Panc1 (cell line): ENCODE measurements at places on chromosomes 11 and 22.

DNA sequence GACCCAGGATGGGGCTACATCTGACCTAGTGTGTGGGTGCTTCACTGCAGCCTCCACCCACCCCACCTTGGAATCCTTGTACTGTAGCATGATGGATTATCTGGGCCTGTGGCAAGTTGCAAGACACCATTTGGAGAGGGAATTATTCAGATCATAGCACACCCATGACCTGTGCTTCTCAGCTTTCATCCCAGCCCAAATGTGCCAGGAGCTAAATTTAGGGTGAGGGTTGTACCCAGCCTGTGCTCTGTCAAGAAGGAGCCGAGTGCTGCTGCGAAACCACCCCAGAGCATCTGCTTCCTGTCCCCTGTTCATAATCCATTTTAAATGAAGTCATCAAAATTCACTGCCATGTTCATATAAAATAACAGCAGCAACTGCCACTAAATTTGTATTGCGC is 394.5 kb downstream of the SHANK2 start:
- no peak for DNase-seq

- DNase-seq = no peak
Measured at GRCh38 chr11:68867066-68867465, 25.4 kb upstream of the CPT1A start.

- no peak for DNase-seq
Measured at GRCh38 chr11:10567446-10567845, 1.0 kb downstream of the LYVE1 start.

DNA sequence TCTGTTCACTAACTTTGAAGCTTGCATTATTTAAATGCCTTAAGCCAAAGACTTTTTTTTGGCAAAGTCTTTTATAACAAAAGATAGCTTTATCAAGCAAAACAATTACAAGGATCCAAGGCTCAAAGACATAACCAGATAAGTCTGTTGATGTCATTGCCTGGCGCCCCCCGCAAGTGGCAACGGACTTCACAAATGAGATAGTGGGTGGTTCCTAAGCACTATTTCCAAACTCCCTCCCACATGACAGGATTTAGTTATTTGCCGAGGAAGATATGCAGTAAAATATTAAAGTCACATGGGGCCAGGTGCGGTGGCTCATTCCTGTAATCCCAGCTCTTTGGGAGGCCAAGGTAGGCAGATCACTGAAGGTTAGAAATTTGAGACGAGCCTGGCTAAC is 194.2 kb upstream of the DDI1 start:
- DNase-seq = no peak

DNA sequence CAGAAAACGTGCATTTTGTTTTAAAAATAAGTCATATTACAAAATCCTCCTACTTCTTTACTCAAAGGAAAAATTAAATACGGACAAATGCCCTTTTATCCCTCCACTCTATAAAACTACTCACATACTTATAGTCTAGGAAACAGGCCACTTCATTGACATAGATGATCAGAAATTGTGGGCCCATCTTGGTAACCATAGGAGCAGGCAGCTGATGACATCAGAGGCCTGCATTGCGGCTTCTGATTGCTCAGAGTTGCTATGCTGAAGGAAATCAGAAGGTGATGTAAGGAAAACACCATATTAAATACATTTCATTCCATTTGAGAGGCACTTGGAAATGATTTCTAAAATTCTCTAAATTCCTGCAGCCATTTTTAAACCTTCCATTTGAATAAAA is 27.0 kb downstream of the FAM76B start:
- DNase-seq = no peak

- no peak for DNase-seq
Measured at GRCh38 chr22:17229991-17230630, 10.9 kb upstream of the ADA2 start.

DNA sequence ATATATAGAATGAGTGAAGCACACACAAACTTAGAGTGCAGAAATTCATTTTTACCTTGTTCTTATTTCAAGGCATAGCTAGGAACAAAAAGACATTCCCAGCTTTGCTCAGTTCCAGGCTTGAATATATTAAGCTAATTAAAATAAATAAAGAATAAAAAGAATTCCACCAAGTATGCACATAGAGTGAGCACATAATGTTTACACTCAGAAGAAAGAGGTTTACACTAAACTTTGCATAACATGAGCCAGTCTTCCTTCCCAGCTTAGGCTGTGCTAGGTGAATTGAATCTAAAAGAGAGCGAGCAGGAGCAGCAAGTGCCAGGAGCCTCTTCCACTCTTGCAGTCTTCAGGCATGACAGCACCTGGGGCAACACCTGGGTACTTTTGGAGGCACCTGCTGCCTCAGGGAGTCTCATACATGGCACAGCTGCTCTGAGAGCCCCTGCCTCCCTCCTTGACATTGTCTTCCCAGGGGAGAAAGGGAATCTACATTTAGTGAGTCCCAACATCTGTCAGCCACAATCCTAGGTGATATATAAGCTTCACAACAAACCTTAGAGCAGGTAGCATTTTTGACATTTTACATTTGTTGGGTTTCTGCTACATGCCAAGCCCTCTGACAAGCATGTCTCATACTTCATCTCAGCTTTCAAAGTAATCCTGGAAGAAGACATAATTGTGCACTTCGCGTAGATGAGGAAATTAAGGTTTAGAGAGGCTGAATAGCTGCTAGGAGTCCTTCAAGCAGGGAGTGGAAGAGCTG is 732.7 kb upstream of the TENM4 start:
- DNase-seq = no peak

DNA sequence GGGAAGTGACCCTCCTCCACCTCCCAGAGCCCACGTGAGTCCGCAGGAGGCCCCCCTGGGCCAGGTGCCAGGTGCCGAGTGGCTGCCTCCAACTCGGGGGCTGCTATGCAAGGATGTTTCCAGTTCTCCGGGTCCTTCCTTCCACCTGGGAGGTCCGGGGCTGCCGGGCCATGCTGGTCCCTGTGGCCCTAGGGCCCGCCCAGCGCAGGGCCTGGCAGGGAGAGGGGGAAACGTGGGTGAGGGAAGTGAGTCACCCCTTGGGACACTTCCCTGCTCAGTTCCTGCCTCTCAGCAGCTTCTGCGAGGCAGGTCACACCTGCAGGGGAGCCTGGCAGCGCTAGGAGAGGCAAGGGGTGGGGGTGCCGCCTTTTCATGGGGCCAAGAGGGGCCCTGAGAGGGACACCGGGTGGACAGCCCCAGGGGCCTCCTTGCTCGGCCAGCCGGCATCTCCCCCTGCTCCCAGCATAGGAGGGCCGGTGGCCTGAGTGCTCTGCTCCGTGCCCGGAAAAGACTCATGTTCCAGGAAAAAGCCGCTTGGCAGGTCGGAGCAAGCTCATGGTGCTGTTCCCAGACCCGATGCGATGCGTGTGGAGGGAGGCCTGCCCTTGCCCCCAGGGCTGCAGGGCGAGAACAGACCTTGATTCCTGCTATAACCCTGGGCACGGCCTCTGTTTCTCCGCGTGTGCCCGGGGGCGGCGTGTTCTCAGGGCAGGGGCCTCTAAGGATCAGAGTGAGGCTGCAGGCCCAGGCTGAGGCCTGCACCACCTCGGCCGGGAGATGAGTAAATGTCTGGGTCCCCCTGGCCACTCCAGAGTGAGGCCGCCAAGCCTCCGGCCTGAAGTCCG is 30.3 kb upstream of the WNT7B start:
- DNase-seq = no peak

GRCh38 chr11:76628408-76628947 is 42.1 kb downstream of the LRRC32 start:
- DNase-seq = no peak

DNA sequence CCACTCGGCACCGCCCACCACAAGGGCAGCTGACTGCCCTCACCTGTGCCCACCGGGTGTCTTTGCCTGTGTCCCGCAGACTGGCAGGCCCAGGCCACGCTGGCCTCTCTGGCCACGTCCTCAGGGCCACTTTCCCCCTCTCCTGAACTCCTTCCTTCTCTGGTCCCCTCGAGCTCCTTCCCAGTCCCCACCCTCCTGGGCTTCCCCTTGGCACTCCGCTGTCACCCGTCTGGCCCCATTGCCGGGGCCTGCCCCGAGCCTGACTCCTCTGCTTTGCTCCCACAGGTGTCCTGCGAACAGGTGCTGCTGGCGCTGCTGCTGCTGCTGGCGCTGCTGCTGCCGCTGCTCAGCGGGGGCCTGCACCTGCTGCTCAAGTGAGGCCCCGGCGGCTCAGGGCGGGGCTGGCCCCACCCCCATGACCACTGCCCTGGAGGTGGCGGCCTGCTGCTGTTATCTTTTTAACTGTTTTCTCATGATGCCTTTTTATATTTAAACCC is 14.2 kb downstream of the MCAT start:
- no peak for DNase-seq

GRCh38 chr11:87878373-87878825 is 296.8 kb downstream of the RAB38 start:
- DNase-seq = peak; percentile 8

GRCh38 chr11:122584670-122585069 is 70.9 kb upstream of the UBASH3B start:
- DNase-seq = no peak

- DNase-seq = no peak
Measured at GRCh38 chr11:47477323-47477722, 28.4 kb upstream of the RAPSN start.

DNA sequence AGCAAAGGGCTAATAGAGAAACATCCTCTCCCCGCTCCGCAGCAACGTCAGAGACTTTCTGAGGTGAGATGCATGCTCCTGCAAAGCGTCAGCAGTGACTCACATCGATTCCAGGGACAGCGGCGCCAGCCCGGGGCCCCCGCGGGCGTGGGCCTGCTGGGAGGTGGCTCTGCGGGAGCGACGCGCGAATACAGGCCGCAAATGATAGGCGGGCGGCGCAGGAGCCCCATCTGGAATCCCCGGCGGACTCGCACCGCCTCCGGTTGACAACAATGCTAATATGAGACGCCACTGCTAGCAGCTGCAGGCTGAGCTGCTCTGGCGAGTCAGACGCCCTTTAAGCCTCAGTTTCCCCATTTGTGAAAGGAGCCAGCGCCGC is 557 bp downstream of the RANGAP1 start:
- DNase-seq = no peak

DNA sequence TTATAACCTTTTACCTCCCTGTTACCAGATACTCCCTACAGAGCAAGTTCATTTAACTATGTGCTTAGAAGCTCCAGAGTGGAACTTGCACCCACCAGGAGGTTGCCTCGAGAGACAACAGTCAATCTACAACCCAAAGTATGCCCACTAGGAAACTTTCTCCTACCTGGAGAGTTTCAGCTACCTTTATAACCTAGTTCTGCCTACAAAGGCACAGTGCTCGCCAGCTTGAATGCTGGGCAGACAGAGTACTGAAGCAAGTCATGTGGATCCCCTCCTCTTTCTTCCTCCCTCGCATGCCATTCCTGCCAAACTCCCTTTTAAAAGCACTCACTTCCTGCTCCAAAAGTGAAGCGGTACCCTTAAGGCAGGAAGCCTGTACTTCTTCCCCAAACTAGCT is 258.9 kb downstream of the SWAP70 start:
- no peak for DNase-seq

DNA sequence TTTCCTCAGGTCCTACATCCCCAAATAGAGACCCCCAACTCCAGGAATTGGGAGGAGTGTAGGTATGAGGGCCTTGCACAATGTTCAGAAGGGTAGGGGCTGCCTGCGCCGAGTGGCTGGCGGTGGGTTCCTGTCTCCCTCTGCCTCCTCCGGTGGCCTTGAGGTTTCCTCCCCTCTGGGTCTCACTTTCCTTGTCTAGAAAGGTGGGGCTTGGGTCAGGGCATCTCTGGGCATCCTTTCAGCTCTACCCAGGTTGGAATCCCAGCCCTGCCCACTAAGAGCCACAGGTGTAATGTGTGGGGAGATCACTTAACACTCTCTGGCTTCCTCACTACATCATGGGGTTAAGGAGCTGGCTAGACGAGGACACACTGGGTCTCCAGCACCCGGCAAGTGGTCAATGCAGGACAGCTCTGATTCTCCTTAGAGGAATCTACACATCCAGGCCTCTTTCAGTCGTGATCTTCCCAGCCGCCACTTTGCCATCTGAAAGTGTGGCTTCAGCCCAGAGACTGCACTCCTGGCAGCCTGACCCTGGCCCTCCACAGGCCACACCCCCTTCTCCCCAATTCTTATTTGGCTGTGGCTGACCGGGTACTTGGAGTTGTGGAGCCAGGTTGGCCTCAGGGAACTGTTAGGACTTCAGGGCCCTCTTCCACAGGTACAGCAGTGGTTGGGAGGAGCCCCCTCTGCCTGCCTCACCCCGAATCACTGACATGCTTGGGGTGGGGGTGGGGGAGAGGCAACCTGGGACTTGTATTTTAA is 22.1 kb downstream of the PRDM11 start:
- no peak for DNase-seq

DNA sequence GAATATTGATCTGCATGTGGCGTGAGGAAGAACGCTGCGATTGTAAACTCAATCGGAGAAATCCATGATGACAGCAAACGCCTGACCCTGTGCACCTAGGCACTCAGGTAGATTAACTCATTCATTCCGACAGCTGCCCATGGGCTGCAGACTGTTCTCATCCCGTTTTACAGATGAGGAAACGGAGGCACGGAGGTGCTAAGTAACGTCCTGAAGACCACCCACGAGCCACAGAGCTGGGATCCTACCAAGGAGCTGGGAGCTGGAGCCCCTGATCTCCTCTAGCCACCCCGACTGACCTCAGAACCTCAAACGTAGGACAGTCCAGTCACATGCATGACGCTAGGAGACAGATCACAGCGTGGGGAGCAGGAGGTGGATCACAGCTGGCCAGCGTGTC is 1092.7 kb downstream of the BRD1 start:
- no peak for DNase-seq

DNA sequence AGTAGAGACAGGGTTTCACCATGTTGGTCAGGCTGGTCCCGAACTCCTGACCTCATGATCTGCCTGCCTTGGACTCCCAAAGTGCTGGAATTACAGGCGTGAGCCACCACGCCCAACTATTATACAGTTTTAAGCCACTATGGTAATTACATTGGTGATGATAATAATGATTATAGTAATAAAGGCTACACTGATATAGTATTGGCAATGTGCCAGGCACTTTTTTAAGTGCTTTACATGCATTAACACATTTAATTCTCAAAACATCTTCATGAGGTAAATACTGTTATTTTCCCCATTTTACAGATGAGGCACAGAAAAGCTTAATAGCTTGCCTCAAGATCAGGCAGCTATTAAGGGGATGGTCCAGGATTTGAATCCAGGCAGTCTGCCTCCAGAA is 222.5 kb downstream of the SOX6 start:
- no peak for DNase-seq

GRCh38 chr11:45635907-45636306 is 29.5 kb downstream of the CHST1 start:
- no peak for DNase-seq

- DNase-seq = no peak
Measured at GRCh38 chr11:111846063-111846462, 25.3 kb downstream of the ALG9 start.

- no peak for DNase-seq
Measured at GRCh38 chr11:94856443-94856842, 88.3 kb downstream of the AMOTL1 start.
